Pulmonary artery endothelial cell (primary cell): ENCODE measurements at places on chromosomes 1 and 21. TPM values are rescaled to one million over a fixed set of nuclear protein-coding genes. Genes with fewer than 3 reads are reported as not detected.

The PODN gene
- 0.26 and 0.60 TPM in 2 replicates for total RNA-seq

The ARHGAP29 gene
- total RNA-seq: 159 and 190 TPM in 2 replicates

The FAM177B gene
- total RNA-seq: not detected in 2 replicates

The PBX1 gene
- total RNA-seq: 4.8 and 12.9 TPM in 2 replicates

The OR2T35 gene
- not detected in 2 replicates for total RNA-seq

The KRTAP12-2 gene
- total RNA-seq: not detected in 2 replicates

The DNAI4 gene
- 2.5 and 3.6 TPM in 2 replicates for total RNA-seq

The C8B gene
- total RNA-seq: not detected in 2 replicates

The KAZN gene
- total RNA-seq: 0.73 and 0.85 TPM in 2 replicates
